ENCODE measurements at places on chromosomes 6 and 20.

GRCh38 chr6:135905604-135906300 is 54.3 kb downstream of the PDE7B start:
- DNase-seq = no peak

GRCh38 chr20:25274481-25274880 is 26.6 kb downstream of the PYGB start:
- no peak for DNase-seq

DNA sequence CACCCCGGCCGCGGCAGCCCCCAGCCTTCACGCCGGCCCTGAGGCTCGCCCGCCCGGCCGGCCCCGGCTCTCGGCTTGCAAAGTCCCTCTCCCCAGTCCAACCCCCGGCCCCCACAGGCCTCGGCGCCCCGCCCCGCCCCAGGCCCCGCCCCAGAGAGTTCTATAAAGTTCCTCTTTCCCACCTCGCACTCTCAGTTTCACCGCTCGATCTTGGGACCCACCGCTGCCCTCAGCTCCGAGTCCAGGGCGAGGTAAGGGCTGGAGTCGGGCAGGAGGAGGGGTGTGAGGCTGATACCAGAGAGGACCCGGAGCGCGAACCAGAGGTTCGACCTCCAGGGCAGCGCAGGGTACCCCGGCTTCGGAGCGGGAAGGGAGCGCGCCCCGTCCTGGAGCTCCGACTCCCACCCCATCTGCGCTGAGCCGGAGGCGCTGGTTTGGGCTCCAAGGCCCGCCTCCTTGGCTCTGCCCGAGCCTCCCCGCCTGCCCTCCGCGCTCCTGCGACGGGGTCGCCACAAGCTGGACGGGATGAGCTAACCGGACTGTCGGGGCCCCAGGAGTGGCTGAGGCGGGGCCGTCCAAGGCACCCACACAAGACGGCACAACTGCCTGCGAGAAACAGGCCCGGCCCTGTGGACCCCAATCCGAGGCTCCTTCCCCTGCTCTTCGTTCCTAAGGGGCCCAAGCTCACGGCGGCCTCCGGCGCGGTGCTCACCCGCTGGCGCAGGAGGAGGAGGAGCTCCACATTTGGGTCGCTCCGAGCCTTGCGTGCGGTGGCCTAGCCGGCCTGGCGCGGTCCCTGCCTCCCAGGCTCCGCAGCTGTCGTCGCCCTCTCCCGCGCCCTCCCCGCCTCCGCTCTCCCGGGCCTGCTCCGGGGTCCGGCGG is at the start of gene IRF4:
Gene IRF4 (plus strand): TSS at position 194 of the 882 bp plus-strand sequence. CDS start 1,401 bp downstream, outside the sequence.
- DNase-seq = no peak

DNA sequence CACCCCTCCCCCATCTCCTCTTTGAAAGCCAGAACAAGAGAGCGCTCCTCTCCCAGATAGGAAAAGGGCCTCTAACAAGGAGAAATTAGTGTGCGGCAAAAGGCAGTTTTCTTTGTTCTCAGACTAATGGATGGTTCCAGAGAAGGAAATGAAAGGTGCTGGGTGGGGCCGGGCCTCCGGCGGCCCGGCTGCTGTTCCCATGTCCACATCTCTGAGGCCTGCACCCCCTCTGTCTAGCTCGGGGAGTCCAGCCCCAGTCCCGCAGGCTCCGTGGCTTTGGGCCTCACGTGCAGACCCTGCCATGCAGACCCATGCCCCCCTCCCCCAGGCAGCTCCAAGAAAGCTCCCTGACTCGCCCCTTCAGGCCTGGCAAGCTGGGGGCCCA is 35.8 kb upstream of the MRGBP start:
- no peak for DNase-seq

GRCh38 chr20:11686820-11687543 is 230.7 kb upstream of the BTBD3 start:
- DNase-seq = no peak

- no peak for DNase-seq
Measured at GRCh38 chr6:39365281-39366074, 43.0 kb upstream of the KCNK16 start.

- DNase-seq = no peak
Measured at GRCh38 chr6:20911712-20912111, 377.5 kb downstream of the CDKAL1 start.

Data from HCT116 (cell line).